C1 segment of cervical spinal cord (tissue), 14 donors: ENCODE measurements at places on chromosomes 1 and 21.

DNA sequence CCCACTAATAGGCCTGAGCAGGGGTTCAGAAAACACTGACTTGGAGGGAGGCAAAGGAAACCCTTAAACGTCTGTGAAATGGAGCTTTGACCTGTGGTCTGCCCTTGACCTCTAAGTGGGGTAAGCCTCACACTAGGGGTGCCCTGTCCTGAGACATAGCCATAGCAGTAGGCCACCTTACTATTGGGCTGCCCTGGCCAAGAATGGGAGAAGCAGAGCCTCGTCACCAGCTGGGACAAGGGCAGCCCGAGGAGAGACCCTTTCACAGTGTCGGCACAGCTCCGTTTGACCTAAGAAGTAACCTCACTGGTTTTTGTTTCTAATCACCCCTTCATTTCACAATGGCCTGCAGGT, 26.4 kb upstream of the IFNAR2 start:
- DNase-seq: no peak

GRCh38 chr1:109466452-109467300, at the start of gene SYPL2:
Gene SYPL2 (plus strand): TSS chr1:109466546. CDS start chr1:109466844, 298 bp downstream.
- DNase-seq: no peak

DNA sequence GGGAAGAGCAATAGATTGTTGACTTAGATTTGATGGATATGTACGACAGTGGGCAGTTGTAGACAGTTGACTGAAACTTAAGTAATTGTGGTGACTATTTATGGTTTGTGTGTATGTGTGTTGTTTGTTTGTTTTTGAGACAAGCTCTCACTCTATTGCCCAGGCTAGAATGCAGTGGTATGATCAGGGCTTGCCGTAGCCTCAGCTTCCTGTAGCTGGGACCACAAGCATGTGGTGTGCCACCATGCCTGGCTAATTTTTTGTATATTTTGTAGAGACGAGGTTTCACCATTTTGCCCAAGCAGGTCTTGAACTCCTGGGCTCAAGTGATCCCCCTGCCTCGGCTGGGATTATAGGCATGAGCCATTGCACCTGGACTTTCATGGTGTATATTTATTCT, 9.8 kb downstream of the SDHC start:
- no peak for DNase-seq

- no peak for DNase-seq
These were observed 122.7 kb downstream of the KCNN3 start for GRCh38 chr1:154747380-154747739.

DNA sequence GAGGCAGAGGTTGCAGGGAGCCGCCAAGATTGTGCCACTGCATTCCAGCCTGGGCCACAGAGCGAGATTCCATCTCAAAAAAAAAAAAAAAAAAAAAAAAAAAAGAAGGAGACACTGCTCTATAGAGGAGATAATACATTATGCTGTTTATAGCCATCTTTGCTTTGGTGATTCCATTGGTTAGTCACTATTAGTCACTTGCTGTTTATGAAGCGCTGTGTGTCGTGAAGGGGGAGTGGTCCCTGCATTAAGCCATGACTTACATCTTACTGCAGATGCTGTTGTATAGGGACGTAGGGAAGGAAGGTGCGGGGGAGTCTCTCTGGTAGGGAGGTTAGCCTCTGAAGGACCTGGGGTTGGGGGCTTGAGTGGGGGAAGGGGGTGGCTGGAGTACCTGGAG, 48.3 kb downstream of the HUNK start:
- DNase-seq: no peak

DNA sequence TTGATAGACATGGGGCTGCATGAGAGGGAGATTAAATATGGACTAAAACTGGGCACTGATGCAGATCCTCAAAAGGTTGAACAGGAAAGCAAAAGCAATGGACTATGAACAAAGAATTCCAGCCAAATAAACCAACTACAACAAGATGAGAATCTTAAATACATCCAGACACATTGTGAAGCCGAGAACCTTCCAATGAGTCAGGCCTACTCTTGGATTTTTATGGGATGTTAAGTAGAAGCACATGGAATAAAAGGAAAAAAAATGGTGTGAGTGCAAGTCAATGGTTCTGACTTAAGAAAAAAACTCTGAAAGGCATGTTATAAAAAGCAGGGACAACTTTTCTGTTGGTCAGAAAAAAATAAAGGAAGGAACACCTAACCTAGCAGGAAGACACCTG, 227.2 kb downstream of the DPYD start:
- DNase-seq: no peak

DNA sequence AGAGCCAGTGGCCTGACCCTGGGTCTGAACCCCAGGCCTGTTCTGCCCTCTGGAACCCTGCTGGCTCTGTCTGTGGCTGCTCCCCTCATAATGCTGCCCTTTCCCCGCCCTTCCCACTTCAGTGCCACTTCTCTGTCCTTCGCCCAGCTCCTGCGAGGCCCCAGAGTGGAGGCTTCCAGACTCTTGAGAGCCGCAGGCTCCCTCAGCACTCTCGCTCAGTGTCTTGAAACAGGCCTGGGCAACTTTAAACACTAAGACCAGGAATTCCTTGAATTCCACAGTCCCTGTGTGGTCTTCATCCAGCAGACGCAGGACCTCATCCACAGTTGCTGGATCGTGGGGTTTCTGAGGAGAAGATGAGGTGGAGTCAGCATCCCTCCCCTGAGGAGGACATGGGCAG, 3.5 kb downstream of the CRNN start:
- DNase-seq: no peak

DNA sequence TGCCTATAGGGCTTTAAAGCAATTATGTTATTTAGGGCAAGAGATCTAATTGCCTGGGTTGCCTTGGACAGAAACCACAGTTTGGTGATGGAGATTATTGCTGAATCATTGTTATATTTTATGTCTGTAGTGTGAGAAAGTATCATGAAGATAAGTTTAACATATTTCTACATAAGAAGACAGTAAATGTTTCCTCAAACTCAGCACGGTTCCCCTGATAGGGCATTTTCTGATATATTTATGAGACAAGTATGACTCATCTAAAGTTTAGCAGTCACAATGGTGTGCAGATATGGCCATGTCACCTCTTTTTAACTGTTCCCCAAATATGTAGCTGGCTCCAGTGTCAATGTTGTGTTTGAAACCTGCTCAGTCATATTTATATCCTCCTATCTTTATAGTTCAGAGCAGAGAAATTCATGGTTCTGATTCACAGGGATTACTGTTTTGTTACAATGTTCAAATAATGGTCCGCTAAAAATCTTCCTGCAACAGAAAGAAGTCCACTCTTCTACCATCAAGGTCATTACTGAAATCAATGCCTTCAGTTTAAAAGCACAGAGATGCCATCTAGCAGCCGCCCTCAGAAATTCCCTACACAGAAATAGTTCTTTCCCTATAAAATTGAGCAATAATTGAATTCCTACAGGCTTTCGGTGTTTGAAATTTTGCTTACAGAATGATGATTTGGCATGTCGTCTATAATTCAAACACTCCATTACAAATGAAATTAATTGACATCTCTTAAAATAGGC, 3.7 kb downstream of the OLFM3 start:
- no peak for DNase-seq

DNA sequence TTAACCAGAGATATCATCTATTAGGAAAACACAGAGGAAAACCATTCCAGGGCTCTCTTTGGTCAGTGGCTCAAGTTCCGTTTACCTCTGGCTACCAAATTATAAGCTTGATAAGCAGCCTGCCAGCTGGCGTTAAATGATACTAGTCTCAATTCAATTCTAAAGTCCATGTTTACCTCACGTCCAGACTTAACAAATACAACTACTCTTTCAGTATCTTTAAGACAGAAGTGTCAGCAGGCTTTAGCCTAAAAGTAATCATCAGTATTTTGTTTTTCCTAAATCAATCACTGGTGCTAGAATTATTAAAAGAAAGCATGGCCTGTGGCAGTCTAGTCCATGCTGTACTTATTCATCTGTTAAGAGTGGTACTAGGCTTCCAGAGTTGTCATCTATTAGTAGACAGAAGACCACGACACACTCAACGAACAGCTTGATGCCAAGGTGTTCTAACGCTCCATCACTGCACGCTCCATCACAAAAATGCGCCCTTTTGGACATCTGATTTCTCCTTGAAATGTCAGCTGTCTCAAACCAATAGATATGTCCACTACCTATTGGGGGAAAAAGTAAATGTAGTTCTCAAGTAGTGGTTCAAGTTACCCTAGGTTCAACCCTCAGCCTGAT, 1.5 kb downstream of the IVNS1ABP start:
- DNase-seq: no peak

DNA sequence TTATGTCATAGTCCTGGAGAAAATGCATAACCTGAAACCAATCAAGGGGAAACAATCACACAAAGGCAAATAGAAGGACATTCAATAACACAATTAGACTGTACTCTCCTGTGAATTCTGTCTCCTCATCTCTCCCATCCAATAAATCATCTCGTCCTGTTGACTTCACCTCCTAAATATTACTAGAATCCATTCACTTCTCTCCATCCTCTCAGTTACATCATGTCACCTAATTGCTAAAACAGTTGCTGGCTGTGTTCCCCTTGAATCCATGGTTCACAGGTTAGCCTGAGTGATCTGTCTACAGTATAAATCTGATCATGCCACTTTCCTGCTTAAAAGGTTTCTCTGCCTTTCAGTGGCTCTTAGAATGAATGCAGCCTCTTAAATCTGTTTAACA, 220.2 kb downstream of the TGFB2 start:
- DNase-seq: no peak

GRCh38 chr1:180918519-180918918, 5.8 kb downstream of the KIAA1614 start:
- no peak for DNase-seq

GRCh38 chr21:15568516-15568915, 161.3 kb upstream of the USP25 start:
- DNase-seq: no peak

DNA sequence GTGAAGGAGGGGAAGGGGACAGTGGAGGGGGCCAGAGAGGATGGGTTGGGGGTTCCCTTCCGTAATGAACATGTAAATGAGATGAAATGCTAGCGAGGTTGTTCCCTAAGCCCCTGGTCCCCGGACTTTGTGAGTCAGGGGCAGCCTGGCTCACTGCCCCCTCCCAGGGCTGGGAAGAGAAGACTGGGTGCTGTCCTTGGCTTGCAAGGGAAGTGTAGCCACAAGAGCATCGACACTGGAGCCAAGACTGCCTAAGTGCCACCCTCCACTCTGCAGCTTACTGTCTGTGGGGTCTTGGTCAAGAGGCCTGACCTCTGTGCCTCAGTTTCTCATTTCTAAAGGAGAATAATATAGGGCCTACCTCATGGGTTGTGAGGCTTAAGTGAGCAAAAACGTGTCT, 483 bp downstream of the PEAR1 start:
- DNase-seq: no peak

DNA sequence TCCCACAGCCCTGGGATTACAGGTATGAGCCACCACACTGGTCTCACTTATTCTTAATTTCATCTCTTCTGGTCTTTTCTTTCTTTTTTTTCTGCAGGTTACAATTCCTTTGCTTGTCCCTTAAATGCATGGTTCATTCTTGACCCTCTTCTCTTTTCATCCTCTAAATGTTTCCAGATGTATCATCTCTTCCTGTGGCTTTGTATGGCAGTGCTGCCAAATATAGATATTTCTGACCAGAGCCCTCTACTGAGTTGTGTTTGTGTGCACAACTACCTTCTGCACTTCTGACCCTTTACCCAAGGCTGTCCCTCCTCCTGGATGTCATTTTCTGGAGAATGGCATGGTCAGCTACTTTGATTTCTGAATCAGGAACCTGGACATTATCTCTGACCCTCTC, 32.5 kb downstream of the OLFML3 start:
- DNase-seq: no peak

DNA sequence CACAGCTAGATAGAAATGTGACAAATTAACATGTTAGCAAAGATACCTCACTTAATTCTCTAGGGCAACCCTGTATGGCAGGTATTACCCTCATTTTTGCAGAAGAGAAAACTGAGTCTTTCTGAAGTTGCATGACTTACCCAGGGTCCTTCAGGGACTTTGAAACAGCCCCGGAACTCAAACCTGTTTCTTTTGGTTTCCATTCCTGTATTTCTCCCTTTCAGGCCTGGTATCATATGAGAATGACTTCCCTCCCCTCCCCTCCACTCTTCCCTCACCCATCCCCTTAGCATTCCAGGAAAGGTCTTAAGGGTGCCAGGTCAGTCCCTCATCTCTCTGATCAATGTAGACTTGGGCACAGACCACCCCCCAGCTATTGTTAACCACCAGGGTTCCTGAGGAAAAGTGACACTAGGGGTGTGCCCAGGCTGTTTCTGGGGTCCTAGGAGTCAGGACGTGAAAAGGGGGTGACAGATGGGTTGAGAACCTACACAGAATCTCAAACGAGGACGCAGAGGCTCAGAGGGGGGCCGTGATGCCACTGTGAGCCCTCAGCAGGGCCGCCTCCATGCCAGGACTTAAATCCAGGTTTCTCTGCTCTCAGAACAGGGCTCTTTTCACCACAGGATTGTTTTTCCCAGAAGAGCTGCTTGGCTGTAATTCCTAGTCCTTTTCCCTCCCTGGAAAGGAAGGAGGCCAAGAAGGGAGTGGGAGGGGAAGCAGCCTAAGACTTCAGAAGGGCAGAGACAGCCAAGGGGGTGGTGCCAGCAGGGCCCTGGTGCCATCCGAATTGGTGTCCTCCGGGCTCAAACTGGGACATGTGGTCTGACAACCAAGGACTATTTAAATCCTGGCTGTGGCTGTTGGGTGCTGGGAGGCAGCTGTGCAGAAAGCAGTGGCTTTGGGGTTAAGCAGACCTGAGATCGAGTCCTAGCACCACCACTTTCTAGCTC, 2.1 kb upstream of the WASF2 start:
- DNase-seq: peak; percentile 76

- no peak for DNase-seq
These were observed 40.5 kb upstream of the PAXBP1 start for GRCh38 chr21:32812035-32812434.

DNA sequence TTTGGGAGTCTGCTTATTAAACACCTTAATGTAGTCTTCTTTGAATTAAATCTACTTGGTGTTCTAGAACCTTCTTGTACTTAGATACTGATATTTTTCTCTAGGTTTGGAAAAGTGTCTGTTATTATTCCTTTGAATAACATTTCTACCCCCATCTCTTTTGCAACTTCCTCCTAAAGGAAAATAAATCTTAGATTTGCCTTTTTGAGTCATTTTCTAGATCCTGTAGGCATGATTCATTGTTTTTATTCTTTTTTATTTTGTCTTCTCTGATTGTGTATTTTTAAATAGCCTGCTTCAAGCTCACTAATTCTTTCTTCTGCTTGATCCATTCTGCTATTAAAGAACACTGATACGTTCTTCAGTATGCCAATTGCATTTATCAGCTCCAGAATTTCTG, 155.9 kb upstream of the NEGR1 start:
- no peak for DNase-seq

- DNase-seq: no peak
These were observed 167.9 kb upstream of the ZC3H12A start for GRCh38 chr1:37306461-37306860.

- DNase-seq: no peak
These were observed 18.9 kb downstream of the CLEC20A start for GRCh38 chr1:178477841-178478240.

GRCh38 chr1:236051242-236051791, 13.6 kb downstream of the NID1 start:
- peak; percentile 5 for DNase-seq

DNA sequence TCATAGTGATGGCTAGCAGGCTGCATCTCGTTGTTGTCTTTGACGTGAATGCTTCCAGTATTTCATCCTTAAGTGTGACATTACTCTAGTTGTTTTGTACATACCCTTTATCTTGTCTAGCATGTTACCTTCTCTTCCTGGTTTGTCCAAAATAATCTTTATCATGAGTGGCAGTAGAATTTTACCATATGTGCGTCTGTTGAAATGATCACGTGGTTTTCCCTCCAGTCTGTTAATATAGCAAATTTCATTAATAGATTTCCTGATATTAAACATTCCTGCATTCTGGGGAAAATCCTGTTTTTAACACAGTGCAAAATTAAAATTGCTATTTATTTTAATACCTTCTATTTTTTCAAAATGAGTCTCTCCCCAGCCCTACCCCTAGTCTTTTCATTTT, 15.6 kb downstream of the ADARB1 start:
- DNase-seq: no peak
